ENCODE measurements at places on chromosomes 6 and 20. TPM values are rescaled to one million over a fixed set of nuclear protein-coding genes. Genes with fewer than 3 reads are reported as not detected.

The RIMS4 gene
- 1.6 TPM for total RNA-seq

The SOX18 gene
- 2.3 TPM for total RNA-seq

The TRDN gene
- total RNA-seq, result not detected

The DEFB114 gene
- not detected for total RNA-seq

The RNF144B gene
- 0.53 TPM for total RNA-seq

The LPA gene
- total RNA-seq, result 0.02 TPM

The MTFR2 gene
- 12.1 TPM for total RNA-seq

The CSE1L gene
- 97.7 TPM for total RNA-seq

The GPRC6A gene
- total RNA-seq, result not detected

The C2 gene
- total RNA-seq, result 0.66 TPM

The HUS1B gene
- 0.18 TPM for total RNA-seq

The HEBP2 gene
- total RNA-seq, result 35.4 TPM

The C6orf141 gene
- total RNA-seq, result 25.8 TPM

The OSTM1 gene
- 18.7 TPM for total RNA-seq

The POM121L2 gene
- not detected for total RNA-seq

The FUT9 gene
- total RNA-seq, result not detected

The MACROD2 gene
- 1.1 TPM for total RNA-seq

The PDE10A gene
- total RNA-seq, result 36.3 TPM

The CNBD2 gene
- 6.4 TPM for total RNA-seq

The EYA4 gene
- total RNA-seq, result 11.4 TPM

The FOXA2 gene
- 12.1 TPM for total RNA-seq

The DSP gene
- 50.1 TPM for total RNA-seq

The TAAR9 gene
- not detected for total RNA-seq

The KIFC1 gene
- total RNA-seq, result 43.1 TPM

The LGSN gene
- total RNA-seq, result 3.5 TPM

The GJA10 gene
- total RNA-seq, result not detected

The TSPO2 gene
- 0.10 TPM for total RNA-seq

The HLA-DRB1 gene
- total RNA-seq, result not detected

The CEP162 gene
- total RNA-seq, result 2.3 TPM

The TNNC2 gene
- not detected for total RNA-seq

The SCRT2 gene
- total RNA-seq, result not detected

The SMIM28 gene
- total RNA-seq, result not detected

The TRIM15 gene
- total RNA-seq, result not detected

The ADGB gene
- not detected for total RNA-seq

The SOBP gene
- 1.1 TPM for total RNA-seq

The CASP8AP2 gene
- 6.2 TPM for total RNA-seq

The NRSN1 gene
- not detected for total RNA-seq
